CD4-positive, alpha-beta T cell treated with Interleukin-21 for 1 hour (primary cell): ENCODE measurements at places on chromosomes 7 and 10.

DNA sequence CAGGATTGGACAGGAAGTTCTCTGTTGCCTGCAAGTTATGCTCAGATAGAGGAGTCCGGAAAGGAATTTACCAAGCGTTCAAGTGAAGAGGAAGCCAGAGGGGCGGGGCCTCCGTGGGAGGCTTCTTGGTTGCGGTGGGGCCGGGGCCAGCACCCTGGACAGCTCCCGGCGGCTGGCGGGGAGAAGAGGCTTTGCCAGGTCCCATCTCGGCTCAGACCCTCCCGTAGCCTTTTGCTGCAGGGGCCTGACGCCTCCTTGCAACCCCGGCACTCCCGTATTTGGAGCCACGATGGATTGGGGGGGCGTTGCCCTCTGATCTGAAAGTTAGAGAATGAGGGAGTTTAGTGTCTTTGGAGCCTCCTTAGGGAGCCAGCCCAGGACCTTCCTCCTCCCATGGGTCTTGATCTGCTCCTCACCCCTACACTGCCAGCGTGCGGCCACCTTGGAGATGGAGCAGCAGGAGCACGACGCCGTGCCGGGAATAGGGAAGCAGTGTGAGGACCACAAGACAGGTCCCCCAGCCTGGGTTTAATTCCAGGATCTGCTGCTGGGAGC, 3.1 kb upstream of the SLC18A3 start:
- peak; percentile 55 for DNase-seq

- DNase-seq = no peak
Measured at GRCh38 chr10:19745672-19746071, 70.6 kb upstream of the PLXDC2 start.

DNA sequence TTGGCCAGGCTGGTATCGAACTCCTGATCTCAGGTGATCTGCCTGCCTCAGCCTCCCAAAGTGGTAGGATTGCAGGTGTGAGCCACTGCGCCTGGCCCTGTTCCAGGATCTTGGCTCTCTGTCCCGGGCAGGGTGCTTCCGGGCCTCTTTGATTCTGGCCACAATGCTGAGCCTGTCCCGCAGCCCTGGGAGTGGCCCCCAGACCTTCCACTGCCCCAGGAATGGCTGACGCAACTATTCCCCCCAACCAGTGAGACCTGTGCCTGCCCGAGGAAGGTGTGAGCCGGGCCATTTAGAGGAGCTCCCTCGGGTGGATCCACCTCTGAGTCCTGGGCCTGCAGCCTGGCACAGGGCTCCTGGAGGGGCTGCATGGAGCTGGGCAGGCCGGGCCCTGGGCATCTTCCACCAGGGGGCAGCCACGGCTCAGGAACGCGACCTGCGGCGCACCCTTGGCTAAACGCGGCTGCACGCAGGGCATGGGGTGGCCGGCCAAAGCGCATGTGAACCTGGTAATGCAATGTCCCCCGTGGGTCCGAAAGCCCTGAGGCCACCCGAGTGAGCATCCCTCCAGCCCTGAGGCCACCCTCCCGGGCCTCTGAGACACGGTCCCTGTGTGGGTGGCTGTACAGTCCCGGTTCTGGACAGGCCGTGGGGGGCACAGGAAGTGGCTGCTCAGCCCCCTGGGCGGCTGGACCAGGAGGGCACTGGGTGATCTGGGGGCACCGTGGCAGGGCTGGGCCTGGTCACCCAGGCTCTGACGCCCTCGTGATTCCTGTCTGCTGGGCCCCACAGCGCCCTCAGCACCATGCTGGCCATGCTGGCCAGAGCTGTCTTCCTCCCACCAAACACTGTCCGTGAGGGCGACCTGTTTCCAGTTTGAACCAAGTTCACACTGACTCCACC, 24.8 kb downstream of the GRIFIN start:
- peak; percentile 73 for DNase-seq

GRCh38 chr10:42638821-42639270, 476 bp upstream of the ZNF33B start:
- DNase-seq = no peak

- DNase-seq = no peak
Measured at GRCh38 chr7:17524746-17525145, 226.3 kb downstream of the AHR start.

DNA sequence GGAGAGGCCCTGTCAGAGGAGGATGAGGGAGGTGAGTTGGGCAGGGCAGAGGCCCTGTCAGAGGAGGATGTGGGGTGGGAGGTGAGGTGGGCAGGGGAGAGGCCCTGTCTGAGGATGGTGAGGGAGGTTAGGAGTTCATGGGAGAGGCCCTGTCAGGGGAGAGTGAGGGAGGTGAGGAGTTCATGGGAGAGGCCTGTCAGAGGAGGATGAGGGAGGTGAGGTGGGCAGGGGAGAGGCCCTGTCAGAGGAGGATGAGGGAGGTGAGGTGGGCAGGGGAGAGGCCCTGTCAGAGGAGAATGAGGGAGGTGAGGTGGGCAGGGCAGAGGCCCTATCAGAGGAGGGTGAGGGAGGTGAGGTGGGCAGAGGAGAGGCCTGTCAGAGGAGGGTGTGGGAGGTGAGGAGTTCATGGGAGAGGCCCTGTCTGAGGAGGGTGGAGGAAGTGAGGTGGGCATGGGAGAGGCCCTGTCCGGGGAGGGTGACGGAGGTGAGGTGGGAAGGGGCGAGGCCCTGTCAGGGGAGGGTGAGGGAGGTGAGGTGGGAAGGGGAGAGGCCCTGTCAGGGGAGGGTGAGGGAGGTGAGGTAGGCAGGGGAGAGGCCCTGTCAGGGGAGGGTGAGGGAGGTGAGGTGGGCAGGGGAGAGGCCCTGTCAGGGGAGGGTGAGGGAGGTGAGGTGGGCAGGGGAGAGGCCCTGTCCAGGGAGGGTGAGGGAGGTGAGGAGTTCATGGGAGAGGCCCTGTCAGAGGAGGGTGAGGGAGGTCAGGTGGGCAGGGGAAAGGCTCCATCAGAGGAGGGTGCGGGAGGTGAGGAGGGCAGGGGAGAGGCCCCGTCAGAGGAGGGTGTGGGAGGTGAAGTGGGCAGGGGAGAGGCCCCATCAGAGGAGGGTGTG, 73.7 kb downstream of the INPP5A start:
- no peak for DNase-seq
